ENCODE measurements at places on chromosomes 16 and 17. TPM values are rescaled to one million over a fixed set of nuclear protein-coding genes. Genes with fewer than 3 reads are reported as not detected.

DNA sequence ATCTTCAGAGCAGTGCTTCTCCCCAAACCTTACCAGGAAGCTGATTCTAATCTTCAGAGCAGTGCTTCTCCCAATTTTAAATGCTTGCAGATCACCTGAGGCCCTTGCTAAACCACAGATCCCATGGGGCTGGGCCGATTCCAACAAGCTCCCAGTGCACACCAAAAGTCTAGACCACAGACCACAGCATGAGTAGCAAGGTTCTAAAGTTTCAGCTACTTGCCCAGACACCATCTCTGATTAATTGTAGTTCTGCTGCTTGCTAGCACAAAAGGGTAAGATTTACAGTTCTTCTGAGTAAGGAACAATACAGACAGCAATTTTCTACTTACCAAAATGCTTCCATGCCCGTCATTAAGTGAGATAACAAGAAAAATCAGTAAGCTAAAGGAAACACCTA lies 12.2 kb downstream of the CLEC3A start:
- no peak for DNase-seq

DNA sequence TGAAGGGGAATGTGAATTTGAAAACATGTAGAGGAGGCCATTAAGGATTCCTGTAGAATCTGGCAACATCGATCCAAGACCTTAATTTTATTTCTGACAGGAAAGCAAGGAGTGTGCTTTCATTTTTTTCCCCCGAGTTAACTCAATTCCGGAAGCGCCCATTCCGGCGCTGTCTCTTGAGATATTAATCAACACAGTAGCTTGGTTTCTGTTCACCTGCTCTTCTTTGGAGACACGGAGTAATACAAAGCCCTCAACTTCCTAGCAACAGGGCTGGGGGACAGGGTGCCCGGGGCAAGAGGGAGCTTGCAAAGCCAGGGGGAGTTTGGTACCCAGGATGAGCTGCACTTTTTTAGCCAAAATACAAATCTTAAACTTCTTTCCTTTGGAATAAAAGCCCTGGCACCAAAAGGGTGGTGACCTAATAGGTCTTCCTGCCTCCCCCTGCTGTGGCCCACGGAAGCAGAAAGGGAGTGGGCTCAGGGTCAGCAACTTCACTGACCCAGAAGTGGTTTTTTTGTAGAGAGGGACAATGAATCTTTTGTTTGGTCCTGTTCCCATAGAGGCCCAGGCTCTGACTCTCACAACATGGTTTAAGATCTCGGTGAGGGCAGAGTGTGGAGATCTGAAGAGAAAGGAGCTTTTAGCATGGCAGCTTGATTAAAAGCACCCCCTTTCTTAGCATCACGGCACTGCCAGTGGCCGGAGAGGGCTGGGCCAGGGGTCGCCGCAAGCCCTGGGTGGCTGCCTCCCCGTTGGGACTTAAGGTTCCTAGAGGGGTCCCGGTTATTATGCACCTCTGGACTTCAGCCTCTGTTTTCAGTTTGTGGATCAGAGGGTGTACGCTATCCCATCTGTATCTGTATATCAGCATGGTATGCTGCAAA lies 207.3 kb downstream of the CCDC182 start:
- no peak for DNase-seq

GRCh38 chr16:59400830-59401229 lies 666.7 kb upstream of the GOT2 start:
- no peak for DNase-seq

- DNase-seq, result no peak
Measured at GRCh38 chr17:78306913-78307312, 53.0 kb downstream of the SOCS3 start.

DNA sequence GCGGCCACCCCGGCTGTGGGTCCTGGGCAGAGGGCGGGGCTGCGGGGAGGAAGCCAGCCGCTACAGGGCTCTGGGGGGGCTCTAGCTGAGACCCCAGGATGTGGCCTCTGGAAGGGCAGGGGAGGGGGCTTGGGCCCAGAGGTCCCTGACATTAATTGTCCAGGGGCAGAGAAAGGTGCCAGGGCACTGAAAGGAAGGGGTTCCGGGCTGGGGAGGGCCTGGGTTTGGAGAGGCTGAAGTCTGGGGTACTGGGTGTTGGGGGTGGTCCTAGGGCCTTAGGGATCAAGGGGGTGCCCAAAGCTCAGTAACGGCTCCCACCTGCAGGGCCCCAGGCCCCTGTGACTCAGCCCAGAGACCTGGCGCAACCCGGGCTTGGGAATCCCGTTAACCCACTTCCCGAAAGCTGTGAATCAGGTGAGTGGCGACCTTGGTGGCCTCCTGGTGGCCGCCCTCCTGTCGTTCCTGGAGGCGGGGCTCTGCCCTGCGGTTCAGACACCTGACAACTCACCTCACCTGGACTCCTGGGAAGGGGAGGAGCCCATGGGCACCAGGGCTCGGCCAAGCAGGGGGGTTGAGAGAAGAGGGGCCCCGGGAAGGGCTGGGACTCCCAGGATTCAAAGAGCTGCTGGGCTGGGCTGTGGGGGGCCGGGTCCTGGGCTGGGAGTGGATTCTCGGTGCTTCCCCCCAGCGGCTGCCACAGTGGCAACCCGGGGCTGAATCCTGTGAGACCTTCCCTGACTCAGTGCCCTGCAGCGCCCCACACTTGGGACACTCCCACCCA lies 465 bp upstream of the PRSS22 start:
- no peak for DNase-seq

- no peak for DNase-seq
Measured at GRCh38 chr16:67636713-67637112, 8.2 kb upstream of the CARMIL2 start.

DNA sequence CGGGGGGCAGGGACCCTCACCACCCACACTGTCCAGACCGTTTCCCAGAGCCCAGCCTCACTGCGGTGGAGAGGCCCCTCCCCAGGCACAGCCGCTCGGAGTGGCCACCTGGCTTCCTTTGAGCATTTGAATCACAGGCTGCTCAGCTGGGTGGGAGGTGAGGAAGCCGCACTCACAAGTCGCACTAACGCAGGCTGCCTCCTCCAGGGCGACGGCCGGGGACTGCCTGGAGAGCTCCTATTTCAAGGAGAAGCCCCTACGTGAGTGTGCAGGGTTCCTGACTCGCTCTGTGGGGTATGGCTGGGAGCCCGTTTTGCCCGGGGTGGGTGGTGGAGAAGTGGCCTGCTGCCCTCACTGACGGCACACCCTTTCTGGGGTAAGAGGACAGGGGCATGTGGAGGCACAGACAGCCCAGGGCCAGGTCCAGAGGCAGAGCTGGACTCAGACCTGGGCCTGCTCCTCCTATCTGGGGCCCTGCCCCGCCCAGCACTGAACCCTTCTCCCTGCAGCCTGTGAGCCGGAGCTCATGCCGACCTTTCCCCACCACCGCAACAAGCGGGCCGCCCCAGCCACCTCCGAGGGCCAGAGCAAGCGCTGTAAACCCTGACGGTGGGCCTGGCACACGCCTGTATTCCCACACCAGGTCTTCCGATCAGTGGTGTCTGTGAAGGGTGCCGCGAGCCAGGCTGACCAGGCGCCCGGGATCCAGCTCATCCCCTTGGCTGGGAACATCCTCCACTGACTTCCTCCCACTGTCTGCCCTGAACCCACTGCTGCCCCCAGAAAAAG lies 6.2 kb downstream of the SPATA2L start:
- DNase-seq, result no peak

- no peak for DNase-seq
Measured at GRCh38 chr16:78890373-78890895, 710.1 kb downstream of the MAF start.

GRCh38 chr17:48240122-48240521 lies 132.6 kb downstream of the SNX11 start:
- no peak for DNase-seq

- no peak for DNase-seq
Measured at GRCh38 chr17:80545499-80545826, 825 bp downstream of the RPTOR start.

DNA sequence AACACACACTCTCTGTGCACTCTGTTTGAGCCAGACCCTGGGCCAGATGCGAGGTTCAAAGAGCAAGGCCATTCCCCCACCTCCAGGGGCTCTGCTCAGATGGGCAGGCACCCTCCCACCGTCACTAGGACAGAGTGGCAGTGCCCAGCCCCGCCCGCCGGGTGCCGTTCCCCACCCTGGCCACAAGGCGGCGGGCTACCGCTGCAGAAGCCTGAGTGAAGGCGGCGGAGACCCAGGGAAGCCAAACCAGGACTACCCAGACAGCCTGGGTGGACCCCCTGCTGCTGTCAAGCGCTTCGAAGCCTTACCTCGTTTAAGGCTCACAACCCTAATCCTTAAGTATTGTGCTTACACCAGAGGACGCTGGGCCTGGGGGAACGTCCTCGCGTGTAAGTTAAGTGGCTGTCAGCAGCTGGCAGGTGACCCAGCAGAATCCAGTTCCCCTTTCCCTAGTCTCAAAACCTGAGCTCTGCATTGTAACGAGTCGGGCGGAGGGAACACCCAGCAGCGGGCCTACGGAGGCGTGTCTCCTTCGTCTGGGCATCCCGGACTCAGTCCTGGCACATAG lies 4.5 kb downstream of the ARHGAP27 start:
- DNase-seq, result peak; percentile 51

- no peak for DNase-seq
Measured at GRCh38 chr16:79271583-79271982, 329.0 kb downstream of the MAF start.

- peak; percentile 58 for DNase-seq
Measured at GRCh38 chr17:21452377-21453143, 76.4 kb downstream of the KCNJ12 start.

DNA sequence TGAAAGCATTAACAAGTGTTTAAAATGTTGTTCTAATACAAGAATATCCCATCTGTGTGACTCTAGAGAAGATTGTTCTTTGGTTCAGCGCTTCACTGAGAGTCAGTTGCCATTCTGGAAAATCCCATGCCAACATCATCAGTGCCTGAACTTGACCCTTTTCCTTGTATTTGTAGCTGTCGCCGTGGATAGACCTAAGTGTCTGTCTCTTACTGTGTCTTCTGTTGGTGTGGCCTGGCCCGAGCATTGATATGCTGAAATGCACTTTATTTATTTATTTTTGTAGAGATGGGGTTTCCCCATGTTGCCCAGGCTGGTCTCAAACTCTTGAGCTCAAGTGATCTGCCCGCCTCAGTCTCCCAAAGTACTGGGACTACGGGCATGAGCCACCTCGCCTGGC lies 76.0 kb downstream of the MYH11 start:
- no peak for DNase-seq

GRCh38 chr17:60656499-60656898 lies 21.2 kb upstream of the BCAS3 start:
- DNase-seq, result no peak

- DNase-seq, result no peak
Measured at GRCh38 chr16:20844588-20844987, 38.3 kb downstream of the REXO5 start.

- no peak for DNase-seq
Measured at GRCh38 chr16:55778757-55779156, 54.1 kb downstream of the CES1 start.

DNA sequence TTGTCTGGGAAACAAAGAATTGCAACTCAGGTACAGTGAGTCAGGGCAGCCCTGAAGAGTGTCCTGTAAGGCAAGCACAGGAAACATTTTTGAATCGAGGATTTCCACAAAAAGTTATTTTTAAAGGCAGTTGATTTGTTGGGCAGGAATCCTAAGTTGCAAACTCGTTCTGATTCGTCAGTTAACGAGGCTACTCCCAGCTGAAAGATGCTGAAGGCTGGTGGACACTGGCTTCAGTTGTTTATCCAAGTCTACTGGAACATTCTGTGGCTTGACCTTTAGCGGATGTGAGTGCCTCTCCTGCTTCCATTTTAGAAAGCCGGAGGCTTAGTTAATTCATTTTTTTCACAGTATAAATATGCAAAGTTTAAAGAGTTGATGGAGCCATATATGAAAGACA lies 84.2 kb downstream of the KCNJ12 start:
- peak; percentile 98 for DNase-seq

DNA sequence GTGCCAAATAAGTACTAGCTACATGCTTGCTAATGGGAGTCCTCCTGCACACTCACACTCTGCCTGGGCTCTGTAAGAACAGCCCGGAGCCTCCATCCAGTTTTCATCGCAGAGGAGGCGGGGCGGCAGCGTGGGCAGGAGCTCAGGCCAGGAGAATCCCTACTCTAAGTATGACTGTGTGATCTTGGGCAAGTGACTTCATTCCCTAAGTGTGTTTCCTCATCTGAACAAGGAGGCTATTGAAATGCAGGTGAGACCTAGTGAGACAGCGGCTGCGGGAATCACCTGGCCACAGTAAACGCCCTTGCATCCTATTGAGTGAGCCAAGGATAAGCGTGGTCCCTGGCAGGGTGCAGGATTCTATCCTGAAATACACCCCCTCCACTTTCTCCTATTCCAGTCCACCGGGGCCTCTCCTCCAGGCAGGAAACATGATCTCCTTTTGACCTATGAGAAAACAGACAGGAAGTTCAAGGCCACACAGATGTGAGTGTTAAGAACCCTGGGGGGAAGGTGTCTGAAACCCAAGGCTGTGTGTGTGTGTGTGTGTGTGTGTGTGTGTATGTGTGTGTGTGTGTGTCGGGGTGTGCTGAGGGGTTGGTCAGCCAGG lies 5.2 kb upstream of the RAI1 start:
- no peak for DNase-seq

DNA sequence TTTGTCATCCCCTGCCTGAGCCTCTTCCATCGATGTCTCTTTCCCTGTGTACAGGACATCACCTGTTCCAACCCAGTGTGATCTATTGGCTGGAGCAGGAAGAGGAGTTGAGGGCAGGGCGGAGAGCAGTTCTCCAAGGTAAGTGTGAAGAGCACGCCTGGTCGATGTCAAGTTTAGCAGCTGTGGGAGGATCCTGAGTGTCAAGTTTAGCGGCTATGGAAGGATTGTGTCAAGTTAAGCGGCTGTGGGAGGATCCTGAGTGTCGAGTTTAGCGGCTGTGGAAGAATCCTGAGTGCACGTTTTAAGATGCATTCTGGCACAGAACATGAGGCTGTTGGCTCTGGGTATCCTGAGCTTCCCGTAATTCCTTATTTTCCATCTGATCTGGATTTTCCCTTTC lies 7.2 kb downstream of the ZNF778 start:
- DNase-seq, result no peak

- DNase-seq, result no peak
Measured at GRCh38 chr17:46765453-46765852, 53.0 kb downstream of the WNT3 start.

Gene CCL23
- total RNA-seq, result not detected

Gene ETV4
- 49.8 TPM for total RNA-seq

Gene SLC43A2
- total RNA-seq, result 3.7 TPM

Gene CCDC200
- total RNA-seq, result not detected

Gene TUBB3
- 463 TPM for total RNA-seq

Gene KCNH4
- not detected for total RNA-seq

Gene SKAP1
- total RNA-seq, result 0.17 TPM

Gene SLC13A2
- total RNA-seq, result not detected

Gene ST6GALNAC1
- total RNA-seq, result not detected
